ENCODE measurements at places on chromosomes 7 and 10. TPM values are rescaled to one million over a fixed set of nuclear protein-coding genes. Genes with fewer than 3 reads are reported as not detected.
A peak's percentile ranks its signal among the peaks of the same experiment; 100 is the strongest.

Gene CFAP46
- 3.6 TPM for polyA plus RNA-seq

- DNase-seq, result no peak
- no peak overlapping the region for H3K27ac ChIP-seq
- no peaks in the 10 kb centered on the region for H3K36me3 ChIP-seq
Observed at GRCh38 chr7:114229246-114229645, 185.4 kb upstream of the FOXP2 start.

- no peaks in the 10 kb centered on the region for H3K27me3 ChIP-seq
- no peaks in the 10 kb centered on the region for H3K4me1 ChIP-seq
- no peaks in the 10 kb centered on the region for H3K36me3 ChIP-seq
- H3K27ac ChIP-seq, result no peak overlapping the region
Observed at GRCh38 chr7:81349044-81349443, 420.8 kb downstream of the HGF start.

- H3K27me3 ChIP-seq, result no peaks in the 10 kb centered on the region
- H3K4me1 ChIP-seq, result no peaks in the 10 kb centered on the region
- H3K4me3 ChIP-seq, result no peak overlapping the region
- DNase-seq, result no peak
Observed at GRCh38 chr7:96144260-96144526, 177.7 kb downstream of the SLC25A13 start.

GRCh38 chr10:31768467-31768866, 160.2 kb downstream of the ARHGAP12 start:
- H3K27ac ChIP-seq, result peak overlapping the region; percentile 45
- H3K27me3 ChIP-seq, result no peaks in the 10 kb centered on the region
- no peak overlapping the region for H3K4me3 ChIP-seq
- no peaks in the 10 kb centered on the region for H3K36me3 ChIP-seq
- DNase-seq, result no peak
- H3K4me1 ChIP-seq, result no peaks in the 10 kb centered on the region

Data from left lung (tissue), 14 donors.